ENCODE measurements at places on chromosomes 2 and 18. TPM values are rescaled to one million over a fixed set of nuclear protein-coding genes. Genes with fewer than 3 reads are reported as not detected.

The CPO gene
- total RNA-seq, result not detected

The POU3F3 gene
- total RNA-seq, result not detected

The DUSP2 gene
- 0.53 TPM for total RNA-seq

The SFT2D3 gene
- total RNA-seq, result 4.8 TPM

The LRRC30 gene
- not detected for total RNA-seq

The SERPINB10 gene
- total RNA-seq, result not detected

The IL36B gene
- not detected for total RNA-seq

The FHOD3 gene
- 0.07 TPM for total RNA-seq

The TFCP2L1 gene
- total RNA-seq, result not detected

The FAM110C gene
- total RNA-seq, result 0.26 TPM

The SAG gene
- total RNA-seq, result not detected

The GAD1 gene
- total RNA-seq, result 0.13 TPM

The TCF23 gene
- not detected for total RNA-seq

GRCh38 chr2:67032076-67032475, 365.1 kb upstream of the ETAA1 start:
- no peak for DNase-seq

DNA sequence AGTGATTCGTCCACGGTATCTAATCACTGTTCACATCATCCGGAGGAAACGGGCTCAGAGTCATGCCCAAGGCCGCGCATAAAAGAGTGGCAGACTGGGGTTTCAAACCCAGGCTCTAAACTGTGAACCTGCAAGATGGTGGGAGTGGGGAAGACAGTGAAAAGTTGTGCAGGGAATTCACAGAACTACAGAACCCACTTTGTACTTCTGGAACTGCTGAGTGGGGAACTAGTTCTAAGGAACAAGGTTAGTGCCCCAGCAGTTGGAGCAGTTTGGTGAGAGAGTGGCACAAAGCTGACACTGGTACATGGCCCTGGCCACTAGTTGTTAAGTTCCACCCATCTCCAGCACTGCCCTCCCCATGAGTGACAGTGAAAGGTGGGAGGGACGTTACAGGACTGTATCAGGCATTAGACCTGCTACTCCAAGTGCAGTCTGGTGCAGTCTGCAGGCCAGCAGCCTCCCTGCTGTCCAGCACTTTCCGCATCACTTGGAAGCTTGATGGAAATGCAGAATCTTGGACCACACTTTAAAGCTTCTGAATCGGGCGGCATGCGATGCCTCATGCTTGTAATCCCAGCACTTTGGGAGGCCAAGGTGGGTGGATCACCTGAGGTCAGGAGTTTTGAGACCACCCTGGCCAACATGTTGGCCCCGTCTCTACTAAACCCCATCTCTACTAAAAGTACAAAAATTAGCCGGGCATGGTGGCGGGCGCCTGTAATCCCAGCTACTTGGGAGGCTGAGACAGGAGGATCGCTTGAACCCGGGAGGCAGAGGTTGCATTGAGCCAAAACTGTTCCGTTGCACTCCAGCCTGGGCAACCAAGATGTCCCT, 47.3 kb downstream of the C2orf42 start:
- no peak for DNase-seq

DNA sequence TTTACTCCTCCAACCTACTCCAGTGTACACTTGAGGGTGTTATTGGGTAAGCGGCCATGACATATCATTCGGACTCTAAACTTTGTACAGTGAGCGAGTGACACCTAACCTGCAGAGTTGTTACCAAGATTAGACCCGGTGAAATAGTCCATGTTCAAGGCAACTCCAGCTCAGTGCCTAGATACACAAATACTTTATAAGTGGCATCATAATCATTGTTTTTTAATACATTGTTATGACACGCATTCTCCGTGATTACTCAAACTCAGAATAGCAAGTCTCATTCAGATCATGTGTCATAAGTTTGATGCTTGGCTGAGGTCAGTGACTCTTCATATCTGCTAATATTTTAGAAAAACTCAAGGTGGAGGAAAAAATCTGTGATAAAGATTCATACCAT, 597.8 kb downstream of the DCC start:
- DNase-seq, result no peak

GRCh38 chr2:208025814-208026184, 472 bp upstream of the PLEKHM3 start:
- DNase-seq, result no peak

DNA sequence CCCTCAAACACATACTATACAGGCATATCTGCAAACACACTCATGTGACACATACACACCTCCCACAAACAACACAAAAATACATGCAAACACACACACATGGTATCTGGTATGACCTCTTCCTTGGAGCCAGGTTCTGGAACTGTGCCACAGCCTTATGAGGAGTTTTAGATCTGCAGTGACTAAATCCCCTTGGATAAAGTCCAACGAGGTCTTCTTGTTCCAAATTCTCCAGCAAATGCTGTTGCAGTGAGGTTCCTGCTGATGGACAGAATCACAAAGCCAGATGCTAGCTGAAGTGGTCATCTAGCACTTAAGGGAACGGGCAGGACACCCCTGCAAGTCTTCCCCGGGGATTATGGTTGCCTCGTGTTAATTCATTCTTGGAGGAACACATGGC, 54.5 kb upstream of the DAPL1 start:
- DNase-seq, result no peak

- no peak for DNase-seq
Observed at GRCh38 chr2:16014041-16014787, 73.9 kb downstream of the MYCN start.

DNA sequence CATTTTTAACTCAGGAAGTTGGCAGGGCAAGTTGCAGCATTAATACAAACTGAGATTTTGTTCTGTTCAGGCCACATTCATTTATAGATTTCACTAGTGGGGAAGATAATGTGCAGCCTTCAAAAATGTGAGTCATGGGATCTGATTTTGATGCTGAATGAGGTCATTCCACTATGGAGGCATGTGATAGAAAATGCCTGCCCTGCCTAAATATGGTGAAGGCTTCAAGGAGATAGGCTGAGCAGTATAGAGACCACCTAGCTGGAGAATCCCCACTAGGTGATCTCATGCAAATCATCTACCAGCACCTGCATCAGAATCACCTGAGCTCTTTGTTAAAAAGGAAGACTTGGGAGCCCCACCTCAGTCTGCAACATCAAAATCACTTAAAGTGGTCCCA, 43.7 kb downstream of the PAX3 start:
- no peak for DNase-seq

DNA sequence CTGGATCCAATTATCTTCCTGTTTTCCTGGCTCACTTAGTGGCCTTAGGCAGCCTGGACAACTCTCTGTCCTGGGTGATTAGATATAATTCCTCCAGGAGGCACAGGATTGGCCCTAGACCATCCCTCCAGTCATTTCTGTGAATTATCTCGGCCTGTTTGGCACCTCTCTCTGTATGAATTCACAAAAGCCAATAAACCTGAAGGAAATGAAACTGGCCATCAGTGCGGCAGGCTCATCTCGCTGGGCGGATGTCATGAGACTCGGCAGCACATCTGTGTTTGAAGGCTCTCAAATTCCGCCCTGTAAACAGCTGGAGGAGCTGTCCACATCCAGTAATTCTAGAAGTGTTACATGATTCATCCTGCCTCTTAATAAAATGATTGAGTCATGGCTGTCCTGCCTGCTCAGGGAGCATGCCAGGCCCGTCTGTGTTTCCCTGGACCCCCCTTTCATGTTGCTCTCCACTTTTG, 38.6 kb downstream of the ACOXL start:
- DNase-seq, result no peak

GRCh38 chr2:24054366-24055010, 4.9 kb downstream of the FKBP1B start:
- no peak for DNase-seq

DNA sequence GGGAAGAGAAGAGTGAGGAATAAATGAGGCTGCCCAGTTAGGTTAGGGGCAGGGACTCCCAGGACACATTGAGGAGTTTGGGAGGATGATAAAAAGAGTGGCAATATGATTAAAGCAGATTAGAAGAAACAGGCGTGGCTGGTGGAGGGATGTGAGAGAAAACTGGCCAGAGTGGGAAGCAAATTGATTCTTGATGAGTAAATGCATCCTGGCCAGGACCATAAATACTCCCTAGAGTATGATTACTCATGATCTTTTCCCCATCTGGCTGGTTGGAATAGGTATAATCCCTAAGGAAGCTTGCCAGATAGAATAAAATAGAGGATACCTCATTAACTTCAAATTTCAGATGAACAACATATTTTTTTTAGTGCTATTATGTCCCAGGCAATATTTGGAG, 21.5 kb upstream of the DAW1 start:
- DNase-seq, result no peak

- DNase-seq, result no peak
Observed at GRCh38 chr2:241601841-241602240, 35.1 kb downstream of the THAP4 start.

- no peak for DNase-seq
Observed at GRCh38 chr18:13243363-13243762, 24.8 kb downstream of the LDLRAD4 start.

DNA sequence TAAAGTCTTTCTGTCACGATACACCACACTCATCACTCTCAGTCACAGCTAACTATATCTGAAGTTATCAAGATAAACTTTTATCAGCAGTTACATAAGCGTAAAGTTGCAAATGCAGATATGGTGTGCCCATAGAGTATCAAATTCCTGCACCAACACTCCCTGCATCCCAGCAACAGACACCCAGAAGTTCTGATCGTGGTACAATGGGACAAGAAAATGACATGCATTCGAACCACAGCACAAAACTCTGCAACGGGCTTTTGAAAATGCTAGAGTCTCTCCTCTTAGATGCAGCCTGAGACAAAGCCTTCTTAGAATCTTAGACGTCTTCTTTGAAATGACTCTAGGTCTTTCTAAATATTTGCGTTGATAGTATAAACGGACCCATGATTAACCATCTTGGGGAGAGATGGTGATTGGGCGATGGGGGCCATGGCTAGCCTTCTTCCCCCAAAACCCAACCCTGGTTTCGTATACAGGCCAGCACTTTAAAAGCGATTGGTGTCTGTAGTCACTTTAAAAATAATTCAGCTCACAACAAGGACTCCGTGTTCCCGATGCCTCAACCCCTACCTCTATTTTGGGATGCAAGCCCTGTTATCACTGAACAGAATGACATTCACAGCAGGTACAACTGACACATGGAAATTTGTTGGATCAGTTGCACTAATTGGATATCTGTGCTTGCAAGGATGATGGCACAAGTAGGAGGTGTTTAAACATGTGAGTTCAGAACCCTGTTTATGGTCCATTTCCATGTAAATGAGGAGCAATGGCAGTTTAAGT, 286.6 kb downstream of the MYT1L start:
- DNase-seq, result no peak

GRCh38 chr2:157843081-157843480, 33.0 kb downstream of the ACVR1 start:
- DNase-seq, result no peak

- no peak for DNase-seq
Observed at GRCh38 chr2:128361376-128362131, 42.9 kb upstream of the HS6ST1 start.

DNA sequence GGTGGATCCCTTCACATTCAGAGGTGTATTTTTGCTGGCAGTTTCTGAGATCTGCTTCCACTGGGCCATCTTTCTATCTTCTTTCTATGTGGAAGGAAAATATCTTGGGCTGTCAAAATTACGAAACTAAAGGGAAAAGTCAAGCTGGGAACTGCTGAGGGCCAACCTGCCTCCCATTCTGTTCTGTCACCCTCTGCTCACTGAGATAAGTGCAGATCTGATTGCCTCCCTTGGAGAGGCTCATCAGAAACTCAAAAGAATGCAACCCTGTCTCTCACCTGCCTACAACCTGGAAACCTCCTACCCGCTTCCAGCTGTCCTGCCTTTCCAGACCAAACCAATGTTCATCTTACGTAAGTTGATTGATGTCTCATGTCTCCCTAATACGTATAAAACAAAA, 26.5 kb downstream of the RAX start:
- no peak for DNase-seq

- no peak for DNase-seq
Observed at GRCh38 chr2:191245869-191246531, 796 bp downstream of the MYO1B start.

DNA sequence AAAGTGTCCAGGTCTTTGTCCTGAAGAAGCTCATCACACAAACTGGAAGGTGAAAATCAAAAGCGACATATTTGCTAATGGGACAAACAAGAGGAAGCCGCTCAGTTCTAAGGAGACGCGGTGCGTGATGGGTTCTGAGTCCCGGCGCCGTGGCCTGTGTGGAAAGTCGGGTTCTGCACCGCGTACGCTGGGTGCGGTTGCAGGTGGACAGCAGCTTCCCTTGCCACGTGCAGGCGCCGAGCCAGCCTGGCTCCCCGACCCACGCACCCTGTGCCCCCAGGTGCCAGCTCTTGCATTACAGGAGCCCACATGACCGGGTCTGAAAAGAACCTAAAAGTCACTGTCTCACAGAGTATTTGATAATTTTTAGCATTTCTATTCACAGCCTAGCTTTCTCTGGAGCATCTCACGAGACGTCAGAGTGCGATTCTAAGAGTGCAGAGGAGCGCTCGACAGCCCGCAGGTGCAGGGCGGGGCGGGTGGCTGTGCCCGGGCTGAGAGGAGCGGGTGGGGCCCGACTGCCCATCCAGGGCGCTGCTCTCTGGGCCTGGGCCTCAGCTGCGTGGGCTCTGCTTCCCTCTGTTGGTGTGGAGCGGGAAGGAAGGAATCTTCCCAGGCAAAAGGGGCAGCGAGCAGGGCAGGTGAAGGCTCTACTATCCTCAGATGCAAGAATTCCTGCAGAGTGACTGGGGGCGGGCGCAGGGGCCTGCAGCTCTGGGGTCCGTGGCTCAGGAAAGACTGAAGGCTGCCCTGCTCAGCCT, 39.4 kb downstream of the MYT1L start:
- DNase-seq, result no peak

DNA sequence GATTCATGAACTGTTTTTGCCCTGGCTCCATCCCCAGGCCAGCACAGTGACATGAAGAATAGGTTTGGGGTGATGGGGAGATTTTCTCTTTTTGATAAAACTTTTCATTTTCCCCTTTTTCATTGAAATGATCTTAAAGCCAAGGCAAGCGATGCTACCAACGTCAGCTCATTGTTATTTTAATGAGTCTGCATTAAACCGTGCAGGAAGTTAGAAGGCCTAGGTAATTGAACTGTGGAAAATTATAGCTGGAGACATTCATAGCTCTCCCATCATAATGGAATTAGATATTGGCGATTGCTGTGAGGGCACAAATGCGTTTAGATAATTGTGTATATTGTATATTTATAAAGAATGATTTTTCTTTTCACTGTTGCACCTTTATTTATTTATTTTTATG, 33.2 kb downstream of the SMARCAL1 start:
- DNase-seq, result no peak
